ENCODE measurements at places on chromosomes 12 and 14.

GRCh38 chr14:93171376-93171775, 13.3 kb downstream of the MOAP1 start:
- no peak for DNase-seq

DNA sequence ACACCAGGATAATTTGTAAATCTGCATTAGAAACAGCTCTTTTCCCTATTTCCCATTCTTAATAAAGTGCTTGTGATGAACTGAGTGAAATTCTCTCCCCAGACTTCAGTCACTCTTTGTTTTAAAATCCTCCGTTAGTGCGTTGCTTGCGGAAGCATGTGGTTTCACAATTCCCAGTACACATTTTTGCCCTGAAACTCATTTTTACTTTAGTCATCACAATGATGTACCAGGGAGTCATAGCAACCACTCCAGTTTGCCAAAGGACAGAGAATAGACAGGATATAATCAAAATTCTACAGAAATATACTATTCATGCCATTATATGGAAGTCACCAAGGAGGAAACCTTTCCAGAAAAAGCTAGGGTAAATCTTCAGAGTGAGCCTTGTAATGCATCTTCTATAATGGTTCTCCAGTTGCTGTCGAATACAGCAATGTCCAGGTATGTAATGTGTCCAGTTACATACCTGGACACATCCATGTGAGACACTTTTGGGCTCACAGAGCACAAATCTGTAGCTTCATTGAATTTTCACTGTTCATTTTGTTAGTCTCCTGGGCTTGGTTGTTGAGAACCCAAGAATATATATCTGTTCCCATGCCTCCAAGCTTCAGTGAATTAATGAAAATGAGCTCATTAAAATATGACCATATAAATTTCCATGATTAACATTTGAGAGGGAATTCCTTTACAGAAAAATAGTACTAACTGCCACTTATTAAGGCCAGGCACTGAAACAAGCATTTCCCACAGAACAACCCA, 57.8 kb downstream of the GPR135 start:
- DNase-seq: peak; percentile 93

GRCh38 chr12:130936561-130936960, 17.1 kb upstream of the ADGRD1 start:
- DNase-seq: no peak

DNA sequence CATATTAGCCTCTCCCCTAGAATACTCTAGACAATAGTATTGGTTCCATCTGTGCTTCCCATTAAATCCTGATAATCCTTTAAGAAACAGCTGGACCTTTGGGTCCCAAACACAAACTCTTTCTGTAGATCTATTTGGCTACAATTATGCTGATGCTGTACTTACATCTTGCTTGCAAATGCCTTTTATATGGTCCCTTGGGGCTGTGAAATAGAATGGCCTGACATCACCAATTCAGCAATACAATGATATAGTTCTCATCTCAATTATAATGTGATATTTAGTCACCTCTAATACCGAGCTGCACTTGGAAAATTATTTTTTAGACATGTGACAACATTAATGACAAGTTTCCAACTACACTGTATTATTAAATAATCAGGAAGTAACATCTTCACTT, 261.5 kb downstream of the SOX5 start:
- no peak for DNase-seq

- DNase-seq: no peak
These were observed 60.4 kb downstream of the FZD10 start for GRCh38 chr12:130222519-130223218.

- peak; percentile 39 for DNase-seq
These were observed 54.7 kb upstream of the FKBP4 start for GRCh38 chr12:2739832-2740641.

GRCh38 chr14:105468621-105469241, 5.9 kb upstream of the CRIP2 start:
- DNase-seq: no peak

- no peak for DNase-seq
These were observed 68.7 kb upstream of the TMPO start for GRCh38 chr12:98446682-98447081.

GRCh38 chr12:15789220-15790171, at the start of gene EPS8:
Gene EPS8, minus strand, starts transcription at chr12:15789388. Its CDS starts 106,437 bp downstream, at chr12:15682951.
- DNase-seq: peak; percentile 94

DNA sequence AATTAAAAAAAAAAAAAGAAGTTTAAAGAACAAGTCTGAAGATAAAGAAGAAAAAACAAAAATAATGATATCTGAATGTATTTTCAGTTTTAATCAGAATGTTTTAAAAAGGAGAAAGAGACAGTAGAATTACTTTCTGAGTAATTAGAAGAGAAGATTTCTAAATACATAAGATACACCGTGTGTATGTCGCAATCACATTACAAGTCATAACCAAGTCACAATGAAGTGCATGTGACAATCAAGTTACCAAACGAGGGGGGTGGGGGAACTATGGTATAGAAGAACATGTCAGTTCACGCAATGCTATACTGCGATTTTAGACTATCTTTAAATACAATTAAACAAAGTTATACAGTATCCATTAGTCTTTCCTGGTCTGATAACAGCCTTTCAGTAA, 1464.1 kb upstream of the FLRT2 start:
- DNase-seq: no peak

GRCh38 chr12:66312189-66312588, 9.9 kb downstream of the HELB start:
- DNase-seq: no peak

All from fibroblast of gingiva (primary cell).